Activated naive CD4-positive, alpha-beta T cell treated with anti-CD3 and anti-CD28 coated beads, Interleukin-2, amount 50 U/mL, for 16 hours (primary cell): ENCODE measurements at places on chromosomes 6 and 20.

GRCh38 chr6:107116328-107116892, 1.1 kb upstream of the BEND3 start:
- DNase-seq: peak; percentile 23

- no peak for DNase-seq
Measured at GRCh38 chr6:163250116-163250515, 164.4 kb upstream of the QKI start.

DNA sequence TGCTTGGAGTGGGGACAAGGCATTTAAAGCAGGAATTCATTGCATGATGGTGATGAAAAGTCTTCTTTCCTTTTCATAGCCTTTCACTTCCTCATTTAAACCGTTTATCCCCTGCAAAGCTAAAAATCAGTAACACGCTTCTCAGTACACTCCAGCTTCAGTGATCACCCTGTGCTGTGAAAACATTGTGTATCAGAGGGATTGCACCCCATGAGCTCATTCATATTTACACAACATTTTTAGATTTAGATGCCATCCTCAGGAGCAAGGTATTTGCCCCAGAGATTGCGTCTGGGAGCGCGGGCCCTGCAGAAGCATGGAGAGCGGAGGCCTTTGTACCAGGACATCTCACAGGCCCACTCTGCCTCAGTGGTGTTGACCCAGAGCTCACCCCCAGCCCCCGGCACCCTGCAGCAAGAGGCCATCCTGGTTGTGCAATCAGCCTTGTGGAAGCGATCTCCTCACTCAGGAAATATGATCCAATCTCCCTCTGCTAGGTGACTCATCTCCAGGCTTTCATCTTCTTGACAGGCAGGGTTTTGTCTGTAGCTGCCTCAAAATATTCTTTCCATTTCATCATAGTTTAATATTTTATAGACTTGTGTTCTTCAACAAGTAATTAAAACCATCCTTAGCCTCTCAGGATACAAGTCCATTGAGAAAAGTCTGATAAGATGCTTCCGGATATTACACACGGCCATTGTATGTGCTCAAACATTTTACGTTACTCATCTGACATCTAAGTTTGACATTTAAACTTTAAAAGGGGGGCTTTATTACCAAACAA, 38.9 kb upstream of the THBS2 start:
- DNase-seq: no peak

GRCh38 chr6:129243377-129243776, 360.4 kb downstream of the LAMA2 start:
- no peak for DNase-seq

DNA sequence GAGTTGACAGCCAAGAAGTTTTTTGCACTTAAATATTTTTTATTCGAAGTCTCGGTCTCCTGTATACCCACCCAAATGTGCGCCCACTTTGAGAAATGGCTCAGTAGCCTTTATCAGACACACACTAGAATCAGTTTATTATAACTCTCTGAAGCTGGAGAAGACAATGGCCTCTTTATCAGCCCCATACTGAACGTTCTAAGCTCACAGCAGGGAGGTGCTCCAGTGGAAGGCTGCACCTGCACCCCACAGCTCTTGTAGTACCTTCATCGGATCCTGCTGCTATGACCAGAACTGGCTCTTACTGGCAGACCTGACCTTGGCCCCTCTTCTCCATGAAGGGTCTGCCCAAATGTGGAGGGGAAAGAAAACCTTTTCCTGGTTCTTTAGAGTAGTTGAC, 165.0 kb upstream of the SCGN start:
- no peak for DNase-seq

DNA sequence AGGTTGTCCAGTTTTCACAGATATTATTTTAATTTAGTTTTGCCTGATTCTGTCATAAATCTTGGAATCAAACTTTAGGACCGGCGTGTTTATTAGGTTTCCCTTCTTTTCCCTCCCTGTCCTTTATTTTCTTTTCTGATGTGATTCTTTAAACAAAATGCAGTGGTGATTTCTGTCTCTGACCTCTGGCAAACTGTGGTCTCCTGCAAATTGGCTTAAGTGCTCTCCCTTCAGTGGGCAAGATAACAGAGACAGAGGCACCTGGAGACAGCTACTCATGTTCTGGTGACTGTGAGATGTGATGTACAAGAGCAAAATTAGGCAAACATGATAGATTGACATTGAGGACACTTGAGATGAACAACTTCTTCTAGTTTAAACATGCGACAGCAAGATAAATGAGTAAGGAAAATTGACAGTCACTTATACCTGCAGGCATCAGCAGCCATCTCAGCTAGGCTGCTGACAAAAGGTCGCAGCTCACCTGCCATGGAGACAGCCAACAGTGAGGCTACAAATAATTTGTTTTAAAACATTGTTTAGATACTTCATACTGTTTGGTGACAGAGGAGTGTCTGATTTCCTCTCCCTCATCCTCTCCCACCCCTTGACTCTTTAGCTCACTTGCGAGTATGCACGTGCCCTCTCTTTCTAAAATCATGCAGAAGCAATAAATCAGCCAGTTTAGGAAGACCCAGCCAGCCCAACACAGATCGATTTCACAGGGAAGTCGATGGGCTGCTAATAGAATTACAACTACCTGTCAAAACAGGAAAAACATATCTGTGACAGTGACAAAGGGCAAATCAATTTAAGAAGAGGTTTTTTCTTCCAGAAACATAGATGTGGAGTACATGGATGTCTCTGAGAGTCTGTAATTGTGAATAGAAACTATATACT, 63.4 kb upstream of the MAP3K7 start:
- no peak for DNase-seq

DNA sequence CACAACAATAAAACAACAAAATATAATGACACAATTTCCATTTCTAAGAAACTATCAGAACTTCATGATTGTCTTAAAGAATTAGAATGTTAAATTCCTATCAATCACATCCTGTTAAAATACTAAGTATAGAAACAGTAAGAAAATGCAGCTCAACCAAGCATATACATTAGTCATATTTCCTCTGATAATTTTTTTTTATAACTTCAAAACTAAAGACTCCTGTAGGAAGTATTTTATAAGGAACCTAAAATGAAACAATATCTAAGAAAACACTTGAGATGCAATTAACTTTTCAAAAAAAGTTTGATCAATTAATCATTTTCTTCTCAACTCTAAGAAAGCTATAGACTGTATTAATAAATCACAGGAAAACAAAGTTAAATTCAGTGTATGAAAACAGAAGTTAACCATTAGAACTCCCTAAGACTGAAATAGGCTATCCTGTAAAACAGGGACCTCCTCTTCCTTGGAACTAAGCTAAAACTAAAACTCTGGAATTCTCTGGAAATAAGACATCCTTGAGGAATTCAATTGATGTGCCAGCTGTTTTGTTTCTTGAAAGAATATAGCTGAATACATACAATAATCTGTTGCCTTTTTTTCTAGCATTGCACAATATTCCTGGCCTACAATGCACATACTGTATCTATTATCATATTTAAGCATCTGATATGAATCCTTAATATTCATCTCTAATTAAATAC, 19.8 kb downstream of the FKBP5 start:
- no peak for DNase-seq

DNA sequence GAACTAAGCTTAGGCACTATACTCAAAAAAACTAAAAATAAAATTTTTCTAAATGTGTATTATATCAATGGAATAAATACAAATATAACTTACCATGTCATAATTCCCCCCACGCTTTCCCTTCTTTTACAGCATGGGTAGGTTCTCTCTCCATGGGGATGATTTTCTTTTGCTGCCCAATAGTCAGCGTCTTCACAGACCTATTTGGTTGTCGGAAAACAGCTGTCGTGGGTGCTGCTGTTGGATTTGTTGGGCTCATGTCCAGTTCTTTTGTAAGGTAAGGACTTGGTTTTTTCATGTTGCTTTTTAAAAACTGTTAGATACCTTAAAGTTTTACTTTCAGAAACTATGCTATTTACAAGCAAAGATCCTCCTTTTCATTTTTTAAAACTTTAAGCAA, 85.3 kb downstream of the SLC16A10 start:
- no peak for DNase-seq

DNA sequence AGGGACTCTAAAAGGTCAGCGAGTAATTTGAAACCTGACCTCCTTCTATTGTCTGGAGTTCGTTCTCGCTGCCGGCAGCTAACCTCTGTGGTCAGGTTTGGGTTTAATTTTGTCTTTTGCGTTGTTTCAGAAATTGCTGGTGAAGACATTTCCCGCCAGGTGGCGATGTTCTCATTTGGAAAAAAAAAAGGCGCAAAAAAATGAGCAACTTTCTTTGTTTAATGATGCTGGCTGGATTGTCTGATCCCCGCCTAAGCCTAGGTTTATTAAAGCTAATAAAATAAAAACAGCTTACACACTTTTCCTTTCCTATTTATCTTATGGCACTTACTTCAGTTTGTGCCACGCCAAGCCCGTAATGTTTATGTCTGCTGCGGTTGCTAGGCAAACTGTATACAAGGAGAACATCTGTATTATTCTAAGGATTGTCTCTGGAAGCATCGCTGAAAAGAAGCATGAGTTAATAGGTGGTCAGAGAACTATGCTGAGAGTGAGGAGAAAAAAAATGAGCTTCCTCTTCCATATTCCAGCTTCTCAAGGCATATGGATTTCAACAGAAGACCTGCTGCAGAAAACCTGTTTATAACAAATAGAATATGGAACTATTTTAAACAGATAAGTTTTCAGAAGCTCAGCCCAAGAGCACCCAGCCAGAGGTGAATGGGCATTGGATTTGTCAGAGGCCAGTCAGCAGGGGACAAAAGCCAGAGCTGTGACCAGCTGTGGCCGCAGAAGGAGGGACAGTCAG, 205.7 kb downstream of the DOK5 start:
- no peak for DNase-seq

DNA sequence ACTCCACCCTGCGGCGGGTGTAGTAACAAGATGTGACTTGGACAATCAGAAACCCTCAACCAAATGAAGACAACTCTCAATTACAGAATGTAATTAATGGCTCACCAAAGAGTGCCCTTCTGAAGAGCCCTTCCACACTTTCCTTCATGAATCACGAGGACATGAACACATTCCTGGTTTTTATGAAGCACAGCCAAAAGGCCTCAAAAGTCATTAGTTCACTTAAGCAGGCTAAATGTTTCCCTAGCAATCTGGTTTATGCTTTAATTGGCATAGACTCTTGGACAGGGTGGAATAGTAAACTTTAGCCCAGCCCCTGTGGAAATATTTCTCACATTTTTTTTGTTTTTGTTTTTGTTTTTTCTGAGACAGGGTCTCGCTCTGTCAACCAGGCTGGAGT, 20.5 kb downstream of the CPNE5 start:
- no peak for DNase-seq

- DNase-seq: no peak
Measured at GRCh38 chr6:35510916-35511561, 1.7 kb downstream of the TULP1 start.

GRCh38 chr6:146857980-146858347, 259.2 kb downstream of the ADGB start:
- DNase-seq: no peak

- DNase-seq: peak; percentile 26
Measured at GRCh38 chr20:51562332-51563173, 20.0 kb upstream of the NFATC2 start.

DNA sequence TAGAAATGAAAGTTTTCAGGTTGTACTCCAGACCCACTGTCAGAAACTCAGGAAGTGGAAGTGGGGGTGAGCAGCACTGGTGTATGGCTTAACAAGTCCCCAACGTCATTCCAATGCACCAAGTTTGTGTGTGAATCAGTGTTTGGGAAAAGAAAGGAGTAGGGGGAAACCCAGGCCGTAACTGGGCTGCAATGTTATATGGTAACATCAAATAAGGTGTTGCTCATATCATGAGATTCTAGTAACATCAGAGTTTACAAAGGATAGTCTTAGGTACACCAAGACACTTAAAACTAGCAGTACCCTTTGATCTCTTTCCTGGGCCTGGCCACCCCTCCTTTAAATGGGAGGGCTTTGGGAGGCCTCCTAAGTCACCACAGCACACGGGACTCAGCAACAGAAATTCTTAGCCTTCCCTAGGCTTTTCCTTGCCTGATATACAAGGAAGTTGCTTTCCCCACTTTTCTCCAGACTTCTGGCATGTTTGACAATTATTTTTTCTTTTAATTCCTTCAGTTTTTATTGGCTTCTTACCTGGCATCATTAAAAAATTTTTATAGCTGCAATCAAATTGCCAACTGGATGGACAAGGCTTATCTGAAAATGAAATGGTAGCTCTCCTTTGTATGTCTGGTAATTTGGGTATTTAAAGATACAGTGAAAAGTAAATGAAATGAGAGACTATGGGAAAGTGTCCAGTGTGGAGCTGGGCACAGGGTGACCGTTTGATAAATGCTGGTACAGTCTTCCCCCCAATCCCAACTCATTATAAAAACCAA, 15.1 kb downstream of the E2F3 start:
- DNase-seq: no peak

GRCh38 chr6:119454714-119455113, 105.2 kb upstream of the MAN1A1 start:
- no peak for DNase-seq
